Ureter (tissue), 1 donor: ENCODE measurements at places on chromosomes 16 and 17.

DNA sequence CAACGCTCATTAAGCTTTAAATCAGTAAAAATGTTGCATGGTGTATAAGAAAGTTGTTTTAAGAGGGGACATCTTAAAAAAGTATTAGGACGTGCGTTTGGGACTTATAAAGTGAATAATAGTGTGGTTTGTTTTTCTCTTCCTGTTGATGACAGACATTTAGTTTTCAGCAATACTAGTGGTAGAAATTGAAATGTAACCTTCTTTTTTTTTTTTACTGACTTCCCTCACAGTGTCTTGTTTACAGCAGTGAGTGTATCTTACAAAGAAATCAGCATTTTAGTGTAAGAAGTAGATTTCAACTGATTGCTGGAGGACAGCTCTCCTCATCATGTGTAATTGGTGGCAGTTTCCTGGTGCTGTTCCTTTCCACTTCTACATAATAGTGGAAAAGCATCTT is 39.6 kb downstream of the CYLD start:
- DNase-seq: no peak

DNA sequence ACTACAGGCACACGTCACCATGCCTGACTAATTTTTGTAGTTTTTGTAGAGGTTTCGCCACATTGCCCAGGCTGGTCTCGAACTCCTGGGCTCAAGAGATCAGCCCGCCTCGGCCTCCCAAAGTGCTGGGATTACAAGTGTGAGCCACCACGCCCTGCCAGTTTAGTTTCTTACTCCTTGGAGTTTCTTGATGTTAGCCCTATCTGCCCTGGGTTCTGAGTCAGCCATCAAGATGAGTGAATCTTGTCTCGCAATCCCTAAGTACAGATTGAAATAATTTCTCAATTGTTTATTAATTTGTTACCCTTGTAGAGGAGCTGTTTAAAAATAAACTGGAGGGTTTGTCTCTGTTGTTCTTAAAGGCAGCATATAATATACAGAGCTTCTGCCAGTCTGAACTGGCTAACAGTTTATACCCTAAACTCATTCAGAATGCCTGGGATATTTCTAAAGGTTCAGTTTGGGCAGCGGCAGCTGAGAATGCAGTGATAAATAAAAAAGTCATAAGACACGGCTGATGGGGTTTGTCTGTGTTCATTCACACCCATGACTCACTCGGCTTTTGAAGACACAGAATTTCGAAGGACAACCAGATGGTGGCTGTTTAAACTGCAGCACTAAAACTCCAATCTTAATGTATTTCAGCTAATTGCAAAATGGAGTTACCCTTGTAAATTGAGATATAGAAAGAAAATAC is 39.6 kb downstream of the GPRC5B start:
- DNase-seq: no peak

DNA sequence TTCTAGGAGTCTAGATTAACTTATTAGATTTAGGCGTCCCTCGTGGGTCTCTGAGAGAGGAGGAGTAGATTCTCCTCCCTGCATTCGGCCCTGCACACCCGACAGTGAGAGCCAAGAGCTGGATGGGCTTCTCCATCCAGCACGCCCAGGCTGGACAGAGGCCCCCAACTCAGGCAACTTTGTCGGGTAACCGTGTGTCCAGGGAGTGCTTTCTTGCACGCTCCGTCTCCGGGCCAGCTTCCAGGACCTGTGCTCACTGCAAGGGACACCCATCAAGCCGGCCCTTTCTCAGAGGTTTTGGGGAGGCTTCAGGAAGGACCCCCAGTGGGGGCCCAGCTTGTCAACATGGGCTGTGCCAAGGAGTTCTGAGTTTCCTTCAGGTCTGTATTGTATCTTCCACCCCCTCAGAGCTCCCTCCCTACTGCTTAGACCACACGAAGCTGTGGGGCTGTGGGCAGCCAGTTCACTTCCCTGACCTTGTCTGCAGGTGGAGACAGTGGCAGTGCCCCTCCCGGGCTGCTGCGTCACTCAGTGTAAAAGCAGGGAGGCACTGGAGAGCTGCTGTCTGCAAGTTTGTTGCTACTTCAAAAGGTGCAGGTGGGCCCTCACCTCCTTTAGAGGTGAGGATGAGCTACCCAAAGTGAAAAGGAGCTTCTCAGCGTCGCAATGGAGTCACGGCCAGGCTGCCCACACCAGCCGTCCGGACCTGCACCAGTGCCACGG is 24.0 kb upstream of the C16orf78 start:
- no peak for DNase-seq

GRCh38 chr17:65558683-65559460 is 2.6 kb downstream of the AXIN2 start:
- no peak for DNase-seq

DNA sequence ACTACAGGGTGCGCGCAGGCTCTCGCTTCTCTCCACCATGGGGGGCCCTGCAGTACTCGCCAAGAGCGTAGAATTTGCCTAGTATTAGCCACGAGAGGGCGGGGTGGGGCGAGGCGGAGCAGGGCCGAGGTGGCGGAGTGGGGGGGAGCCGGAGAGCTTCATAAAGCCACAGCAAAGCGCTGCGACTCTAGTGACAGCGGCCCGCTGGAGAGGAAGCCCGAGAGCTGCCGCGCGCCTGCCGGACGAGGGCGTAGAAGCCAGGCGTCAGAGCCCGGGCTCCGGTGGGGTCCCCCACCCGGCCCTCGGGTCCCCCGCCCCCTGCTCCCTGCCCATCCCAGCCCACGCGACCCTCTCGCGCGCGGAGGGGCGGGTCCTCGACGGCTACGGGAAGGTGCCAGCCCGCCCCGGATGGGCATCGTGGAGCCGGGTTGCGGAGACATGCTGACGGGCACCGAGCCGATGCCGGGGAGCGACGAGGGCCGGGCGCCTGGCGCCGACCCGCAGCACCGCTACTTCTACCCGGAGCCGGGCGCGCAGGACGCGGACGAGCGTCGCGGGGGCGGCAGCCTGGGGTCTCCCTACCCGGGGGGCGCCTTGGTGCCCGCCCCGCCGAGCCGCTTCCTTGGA is at the start of gene TBX21:
TBX21 (plus strand) TSS at position 190 of the 627 bp plus-strand sequence; CDS start at position 409, 219 bp downstream.
- peak; percentile 72 for DNase-seq

DNA sequence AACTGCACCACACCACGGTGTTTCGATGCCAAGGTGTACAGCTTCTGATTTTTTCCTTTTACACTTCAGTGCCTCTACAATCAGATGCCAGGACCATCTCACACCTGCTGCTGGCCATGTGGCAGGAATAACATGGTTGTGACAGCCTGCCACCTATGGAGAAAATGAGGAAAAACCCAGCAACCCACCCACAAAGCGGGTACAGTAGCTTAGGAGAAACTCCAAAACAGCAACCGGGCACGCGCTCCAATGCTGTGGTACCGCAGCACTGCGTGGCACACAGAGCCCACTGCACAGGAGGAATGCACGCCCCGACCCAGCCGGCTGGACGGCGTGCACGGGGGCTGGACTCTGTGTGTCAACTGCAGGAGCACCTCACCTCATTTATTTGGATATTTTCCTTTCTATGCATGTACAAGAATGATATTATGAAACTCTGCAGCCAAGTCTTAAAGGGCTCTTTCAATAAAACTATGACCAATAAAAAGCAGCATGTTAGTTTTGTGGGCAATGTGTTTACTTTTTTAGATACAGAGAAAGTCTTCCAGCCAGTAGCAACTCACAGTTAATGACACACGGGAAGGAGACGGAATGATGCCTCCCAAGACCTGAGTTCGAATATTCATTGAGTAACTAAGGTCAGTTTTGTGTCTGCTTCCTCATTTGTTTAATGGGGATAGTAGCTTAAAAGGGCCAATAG is 45.9 kb downstream of the MAP1LC3B start:
- no peak for DNase-seq

DNA sequence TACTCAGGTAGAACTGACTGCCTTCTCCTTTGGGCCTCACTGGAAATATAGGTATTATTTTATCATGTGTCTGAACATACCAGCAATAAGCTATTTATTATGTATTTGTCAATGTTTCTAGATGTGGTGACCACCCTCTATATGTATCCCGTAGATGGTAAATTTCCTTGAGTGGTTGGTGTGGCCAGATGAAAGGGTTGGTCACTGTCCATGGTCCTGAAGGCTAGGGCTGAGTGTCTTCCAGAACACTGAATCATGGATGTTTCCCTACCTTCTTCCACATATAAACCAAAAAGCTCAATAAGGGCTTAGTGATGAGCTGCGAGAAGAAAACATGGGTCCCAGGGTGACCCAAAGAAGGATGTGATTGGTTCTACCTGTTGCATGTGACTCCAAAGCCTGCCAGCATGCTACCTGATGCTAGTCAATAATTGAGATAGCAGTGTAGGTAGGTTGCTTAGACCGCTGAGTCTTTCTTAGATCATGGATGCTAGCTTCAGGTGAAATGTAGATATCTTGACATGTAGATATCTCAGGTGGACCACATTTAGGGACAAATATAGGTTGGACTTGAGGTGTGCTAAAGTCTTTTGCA is 150.3 kb downstream of the ASIC2 start:
- DNase-seq: no peak

- peak; percentile 74 for DNase-seq
Observed at GRCh38 chr17:77449908-77450741, 309.4 kb downstream of the SEC14L1 start.

DNA sequence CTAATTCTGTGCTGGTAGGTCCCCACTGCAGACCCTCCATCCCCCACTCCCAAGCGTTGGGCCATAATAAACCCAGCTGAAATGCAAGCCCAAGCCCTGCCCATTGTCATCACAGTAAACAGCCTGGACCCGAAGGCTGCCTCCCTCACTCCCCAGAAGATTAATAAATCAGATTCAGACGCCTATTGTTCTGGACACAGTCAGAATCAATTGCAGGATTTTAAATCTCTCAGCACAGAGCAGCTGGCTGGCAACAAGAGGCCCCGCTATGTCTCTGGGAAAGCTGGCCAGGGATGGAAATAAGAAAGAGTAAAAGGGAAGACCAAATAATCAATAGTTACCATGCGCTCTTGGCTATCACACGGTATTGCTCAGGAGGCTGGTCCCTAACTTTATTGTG is 93.9 kb downstream of the C17orf67 start:
- DNase-seq: no peak
